Activated T-helper 1 cell treated with Interleukin-2 at 50 U/mL for 16 hours (primary cell): ENCODE measurements at places on chromosomes 2 and 18.

DNA sequence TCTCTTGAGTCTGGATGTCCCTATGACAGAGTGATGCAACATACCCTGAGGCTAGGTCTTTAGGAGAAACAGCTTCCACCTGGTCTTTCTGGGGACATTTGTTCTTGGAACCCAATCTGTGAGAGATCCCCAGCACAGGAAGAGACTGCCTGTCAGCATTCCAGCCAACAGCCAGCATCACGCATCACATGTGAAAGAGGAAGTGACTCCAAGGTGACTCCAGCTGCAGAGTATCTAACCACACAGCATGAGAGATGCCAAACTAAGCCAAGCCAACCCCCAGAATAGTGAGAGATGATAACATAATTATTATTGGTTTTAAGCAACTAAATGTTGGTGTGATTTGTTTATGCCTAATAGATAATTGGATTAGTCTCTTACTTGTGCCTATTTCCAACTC is 35.7 kb downstream of the C18orf63 start:
- no peak for DNase-seq

GRCh38 chr2:220147161-220148038 is 520.0 kb downstream of the SLC4A3 start:
- DNase-seq, result no peak

GRCh38 chr2:11325961-11326676 is 18.3 kb downstream of the ROCK2 start:
- no peak for DNase-seq

DNA sequence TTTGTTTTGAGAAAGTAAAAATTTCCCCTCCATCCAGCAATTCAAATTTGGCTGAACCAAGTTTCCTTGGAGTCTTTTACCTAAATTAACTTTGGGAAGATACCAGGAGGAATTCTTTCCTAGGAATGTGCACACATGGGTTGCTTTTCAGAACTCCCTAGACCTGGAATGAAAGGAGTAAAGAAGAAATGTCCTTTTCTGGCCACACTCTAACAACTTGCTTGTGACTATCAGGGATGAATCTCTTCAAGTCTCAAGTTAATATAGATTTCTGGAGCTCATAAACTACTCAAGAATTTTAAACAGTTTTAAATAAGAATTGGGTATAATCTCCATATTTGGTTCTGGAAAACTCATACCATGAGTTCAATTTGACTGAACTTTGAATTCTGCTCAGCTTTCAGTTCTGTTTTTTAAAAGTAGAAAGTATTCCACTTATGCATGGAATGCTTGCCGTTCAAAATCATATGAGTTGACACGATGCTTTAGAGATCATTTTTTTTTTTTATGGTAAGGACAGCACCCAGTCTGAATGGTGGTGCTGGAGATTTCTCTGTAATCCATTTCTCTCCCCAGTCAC is 7.7 kb downstream of the RASGRP3 start:
- DNase-seq, result no peak

- no peak for DNase-seq
These were observed 32.9 kb downstream of the KCNE4 start for GRCh38 chr2:223084873-223085272.

DNA sequence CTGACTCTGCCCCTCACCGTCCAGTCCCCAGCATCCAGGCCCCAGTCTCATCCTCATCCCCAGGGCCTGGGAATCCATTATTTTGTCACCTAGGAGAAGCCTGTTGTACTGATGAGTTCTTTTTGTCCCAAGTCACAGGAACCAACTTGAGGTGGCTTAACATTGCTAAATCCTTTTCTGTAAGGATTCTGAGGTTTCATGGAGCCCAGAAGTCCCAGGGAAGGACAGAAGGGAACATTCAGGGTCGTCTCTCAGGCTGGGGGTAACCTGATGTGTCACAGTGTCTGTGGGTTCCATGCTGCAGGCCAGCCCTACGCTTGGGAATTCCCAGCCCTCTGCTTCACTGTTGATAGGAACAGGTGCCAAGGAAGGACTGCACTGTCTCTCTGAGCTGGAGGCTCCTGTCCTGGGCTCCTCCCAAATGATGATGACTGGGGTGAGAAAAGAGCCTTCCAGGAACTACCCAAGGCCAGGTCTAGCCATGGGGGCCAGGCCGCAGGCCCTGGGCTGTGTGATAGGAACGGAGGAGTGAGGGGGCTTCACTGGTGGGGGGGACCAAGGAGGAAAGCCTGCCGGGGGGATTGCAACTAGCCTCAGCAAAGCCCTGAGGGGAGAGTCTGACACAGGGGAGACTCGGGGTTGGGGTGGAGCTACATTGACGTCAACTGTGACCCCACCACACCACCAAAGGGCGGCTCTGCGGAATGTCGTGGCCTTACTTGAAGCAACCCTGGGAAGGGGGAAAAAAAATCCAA is 145.7 kb downstream of the SMAD7 start:
- no peak for DNase-seq

DNA sequence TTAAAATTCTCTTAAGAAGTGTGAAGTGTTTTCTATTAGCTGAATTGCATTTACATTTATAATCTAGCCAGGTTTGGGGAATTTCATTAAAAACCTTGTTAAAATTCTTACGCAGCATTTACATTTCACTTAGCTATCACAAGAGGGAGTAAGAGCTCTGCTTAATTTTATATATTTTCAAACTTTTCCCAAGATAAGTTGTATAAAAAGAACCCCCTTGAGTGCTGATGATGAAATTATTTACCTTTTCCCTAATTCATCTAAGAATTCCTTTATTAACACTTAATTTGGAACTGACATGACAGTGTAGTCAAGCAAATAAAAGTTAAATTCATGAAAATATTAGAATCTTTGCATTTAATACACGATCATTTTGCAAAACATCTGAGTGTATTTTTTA is 54.2 kb upstream of the ZSWIM2 start:
- no peak for DNase-seq

- no peak for DNase-seq
These were observed 195.1 kb downstream of the KCNE4 start for GRCh38 chr2:223247136-223247535.

- DNase-seq, result no peak
These were observed 864.3 kb upstream of the SOX11 start for GRCh38 chr2:4827836-4828235.

- DNase-seq, result no peak
These were observed 13.4 kb upstream of the TMEM237 start for GRCh38 chr2:201656740-201657139.
